ENCODE measurements at places on chromosomes 7 and 10. TPM values are rescaled to one million over a fixed set of nuclear protein-coding genes. Genes with fewer than 3 reads are reported as not detected.

ZNF511 gene
- 47.6 TPM for total RNA-seq

CPSF4 gene
- 29.4 TPM for total RNA-seq

- no peak for DNase-seq
These were observed 76.7 kb downstream of the MACC1 start for GRCh38 chr7:20140291-20141001.

DNA sequence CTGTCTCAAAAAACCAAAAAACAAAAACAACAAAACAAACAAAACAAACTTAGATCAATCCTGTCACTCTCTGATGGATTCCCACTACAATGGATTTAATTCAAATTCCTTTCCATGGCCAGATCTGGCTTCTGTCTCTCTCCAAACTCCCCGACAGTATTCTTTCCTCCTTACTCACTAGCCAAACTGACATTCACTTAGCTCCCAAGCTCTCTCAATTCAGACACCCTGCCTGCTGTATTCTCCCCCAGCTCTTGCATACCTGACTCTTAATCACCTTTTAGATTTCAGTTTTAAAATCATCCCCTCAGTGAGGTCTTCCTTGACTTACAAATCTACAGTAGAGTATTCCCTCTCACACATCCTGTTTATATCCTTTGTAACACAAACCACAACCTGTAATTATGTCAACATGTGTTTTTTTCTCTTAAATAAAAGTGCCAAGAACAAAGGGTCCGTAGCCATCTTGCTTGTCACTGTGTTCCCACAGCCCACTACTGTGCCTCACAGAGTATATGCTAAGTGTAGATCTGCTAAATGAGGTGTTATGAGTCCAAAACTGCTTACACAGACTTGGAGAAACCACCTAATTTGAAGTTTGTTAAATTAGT is 14.4 kb downstream of the HERPUD2 start:
- DNase-seq: no peak

SEMA3C gene
- 15.1 TPM for total RNA-seq

DNA sequence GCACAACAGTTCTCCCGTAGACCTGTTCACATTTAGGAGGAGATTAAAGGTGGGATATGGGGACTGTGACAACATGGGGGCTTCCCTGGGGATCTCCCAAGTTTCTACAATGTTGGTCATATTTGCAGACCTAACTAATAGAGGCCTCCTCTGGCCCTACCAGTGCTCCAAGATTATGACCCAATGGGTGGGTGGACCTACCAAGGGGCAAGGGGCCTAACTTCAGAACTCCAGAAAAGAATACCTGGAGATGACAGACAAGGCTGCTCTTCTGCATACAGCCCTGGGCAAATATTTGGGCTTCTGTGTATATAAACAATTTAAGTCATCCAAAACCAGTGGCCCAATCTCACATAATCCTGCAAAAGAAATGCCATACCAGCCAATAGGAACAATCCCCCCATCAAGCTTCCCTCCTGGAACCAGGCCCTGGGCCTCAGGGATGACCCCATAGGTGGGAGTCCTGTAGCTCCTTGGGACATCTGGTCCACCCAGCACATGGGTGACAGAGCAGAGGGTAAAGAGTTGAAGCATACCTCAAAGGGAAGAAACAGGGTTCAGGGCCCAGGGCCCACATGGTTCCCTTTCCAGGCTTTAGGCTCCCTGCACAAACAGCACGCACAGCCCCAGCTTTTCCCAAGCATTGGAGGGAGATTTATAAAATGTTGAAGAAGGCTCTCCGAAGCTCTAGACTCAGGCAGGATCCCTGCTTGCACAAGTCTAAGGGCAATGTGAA is 86.1 kb upstream of the CHST15 start:
- DNase-seq: no peak

HOXA4 gene
- total RNA-seq: 7.2 TPM

- no peak for DNase-seq
These were observed 519.4 kb downstream of the GLRX3 start for GRCh38 chr10:130655313-130656186.

DNA sequence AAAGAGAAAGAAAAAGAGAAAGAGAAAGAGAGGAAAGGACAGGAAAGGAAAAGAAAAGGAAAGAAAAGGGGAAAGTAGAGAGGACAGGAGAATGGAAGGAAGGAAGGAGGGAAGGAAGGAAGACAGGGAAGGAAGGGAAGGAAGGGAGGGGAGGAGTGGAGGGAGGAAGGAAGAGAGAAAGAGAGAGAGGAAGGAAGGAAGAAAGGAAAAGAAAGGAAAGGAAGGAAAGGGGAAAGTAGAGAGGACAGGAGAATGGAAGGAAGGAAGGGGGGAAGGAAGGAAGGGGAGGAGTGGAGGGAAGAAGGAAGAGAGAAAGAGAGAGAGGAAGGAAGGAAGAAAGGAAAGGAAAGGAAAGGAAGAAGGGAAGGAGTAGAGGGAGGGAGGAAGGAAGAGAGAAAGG is 96.4 kb upstream of the APBB1IP start:
- no peak for DNase-seq

DNA sequence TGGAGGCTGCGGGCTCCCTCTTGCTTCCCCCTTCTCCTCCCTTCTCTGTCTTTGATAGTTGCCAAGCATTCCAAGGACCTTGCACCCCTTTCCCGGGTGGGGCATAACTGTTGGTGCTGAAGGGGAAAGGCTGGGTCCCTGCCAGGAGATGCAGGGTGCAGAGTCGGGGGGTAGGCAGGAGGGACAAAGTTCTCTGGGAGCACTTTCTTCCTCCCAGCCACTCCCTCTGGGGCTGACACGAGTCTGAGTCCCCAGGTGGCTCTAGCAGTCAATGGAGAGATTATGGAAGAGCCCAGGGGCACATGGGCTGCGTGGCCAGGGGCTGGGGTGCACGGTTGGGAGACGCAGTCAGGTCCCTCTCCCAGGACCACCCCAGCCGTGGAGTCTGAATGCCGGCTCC is 2.1 kb downstream of the CLDN15 start:
- DNase-seq: no peak

GRCh38 chr7:151261529-151261928 is 13.0 kb upstream of the SMARCD3 start:
- no peak for DNase-seq

SLC16A9 gene
- total RNA-seq: 1.6 TPM

DNA sequence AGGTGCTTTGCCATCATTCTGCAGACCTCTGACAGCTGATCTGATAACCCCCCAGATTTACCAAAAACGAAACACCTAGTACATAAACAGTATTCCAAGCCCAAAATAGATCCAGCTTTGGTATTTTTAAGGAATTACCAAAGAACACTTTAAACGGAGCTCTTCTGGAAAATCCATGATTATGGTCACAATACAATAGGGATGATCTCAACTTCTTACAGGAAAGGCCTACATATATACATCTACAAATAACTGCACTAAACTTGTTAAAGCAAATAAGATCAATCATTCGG is 69.7 kb downstream of the HTR7 start:
- no peak for DNase-seq

DNA sequence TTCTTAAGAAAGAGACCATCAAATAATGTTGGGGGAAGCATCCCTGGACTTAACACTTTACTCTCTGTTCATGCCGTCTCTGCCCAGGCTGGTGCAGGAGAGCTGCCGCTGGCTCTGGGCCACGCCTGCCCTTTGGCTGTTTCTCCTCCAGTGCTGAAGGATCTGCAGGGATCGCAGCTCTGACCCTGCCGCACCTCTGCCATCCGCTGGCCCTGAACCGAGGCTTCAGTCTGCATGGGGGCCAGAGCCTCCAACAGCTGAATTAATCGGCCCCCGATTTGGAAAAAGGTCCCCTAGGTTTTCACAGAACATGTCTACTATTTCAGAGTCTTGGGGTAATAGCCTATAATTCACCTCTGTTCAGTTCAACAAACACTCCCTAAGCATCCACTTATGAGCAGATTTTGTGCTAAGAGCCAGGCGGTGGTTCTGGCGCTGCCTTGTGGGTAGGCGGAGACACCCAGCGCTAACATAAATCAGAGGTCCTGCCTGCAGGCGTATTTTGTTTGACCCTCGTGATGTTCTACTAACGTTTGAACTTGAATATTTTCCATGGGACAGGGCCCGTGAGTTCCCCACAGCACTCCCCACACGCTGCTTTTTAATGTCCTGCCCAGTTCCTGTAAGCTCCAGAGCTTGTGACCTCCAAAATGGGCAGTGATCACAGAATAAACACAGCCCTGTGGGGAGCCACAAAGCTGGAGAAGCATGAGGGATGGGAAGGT is 99.0 kb downstream of the DYNC2I1 start:
- no peak for DNase-seq

Data from psoas muscle (tissue), 8 donors.